ENCODE measurements at places on chromosomes 5 and 9.

GRCh38 chr5:114191441-114191840 is 170.4 kb upstream of the KCNN2 start:
- no peak for DNase-seq

DNA sequence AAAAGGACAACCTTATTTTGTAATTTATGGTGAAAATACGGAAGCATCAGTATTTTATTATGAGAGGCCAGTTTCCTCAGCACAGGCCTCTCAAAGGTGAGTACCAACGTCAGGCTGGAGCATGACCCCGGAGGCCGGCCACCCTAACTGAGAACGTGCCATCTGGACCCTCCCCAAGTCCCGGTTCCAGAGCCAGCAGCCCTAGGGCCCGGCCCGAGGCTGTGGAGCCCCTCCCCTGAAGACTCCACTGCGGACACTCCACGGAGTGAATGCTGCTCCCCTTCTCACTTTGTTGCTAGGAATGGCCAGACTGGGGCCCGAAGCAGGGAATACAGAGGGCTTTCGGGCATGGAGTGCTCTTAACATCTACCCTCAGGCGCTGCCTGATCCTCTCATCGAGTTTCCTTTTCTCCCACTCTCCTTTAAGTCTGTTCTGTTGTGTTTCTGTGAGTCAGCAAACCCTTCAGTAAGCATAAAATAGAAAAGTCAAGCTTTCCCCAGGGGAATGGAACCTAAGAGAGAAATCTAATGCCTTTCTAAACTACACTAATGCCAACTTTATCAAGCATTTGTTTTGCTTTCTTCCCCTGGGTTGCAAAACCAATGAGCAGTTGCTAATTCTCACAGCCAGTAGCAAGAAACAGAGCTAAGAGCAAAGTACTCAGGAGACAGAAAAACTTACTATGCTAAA is 4.5 kb downstream of the BRD9 start:
- no peak for DNase-seq

- no peak for DNase-seq
Measured at GRCh38 chr9:121780177-121781040, 129.0 kb downstream of the DAB2IP start.

GRCh38 chr5:142590451-142591231 is 95.2 kb downstream of the FGF1 start:
- DNase-seq = no peak

GRCh38 chr5:82058710-82059109 is 86.9 kb downstream of the ATG10 start:
- no peak for DNase-seq

- DNase-seq = no peak
Measured at GRCh38 chr9:130570208-130570607, 9.2 kb upstream of the FUBP3 start.

DNA sequence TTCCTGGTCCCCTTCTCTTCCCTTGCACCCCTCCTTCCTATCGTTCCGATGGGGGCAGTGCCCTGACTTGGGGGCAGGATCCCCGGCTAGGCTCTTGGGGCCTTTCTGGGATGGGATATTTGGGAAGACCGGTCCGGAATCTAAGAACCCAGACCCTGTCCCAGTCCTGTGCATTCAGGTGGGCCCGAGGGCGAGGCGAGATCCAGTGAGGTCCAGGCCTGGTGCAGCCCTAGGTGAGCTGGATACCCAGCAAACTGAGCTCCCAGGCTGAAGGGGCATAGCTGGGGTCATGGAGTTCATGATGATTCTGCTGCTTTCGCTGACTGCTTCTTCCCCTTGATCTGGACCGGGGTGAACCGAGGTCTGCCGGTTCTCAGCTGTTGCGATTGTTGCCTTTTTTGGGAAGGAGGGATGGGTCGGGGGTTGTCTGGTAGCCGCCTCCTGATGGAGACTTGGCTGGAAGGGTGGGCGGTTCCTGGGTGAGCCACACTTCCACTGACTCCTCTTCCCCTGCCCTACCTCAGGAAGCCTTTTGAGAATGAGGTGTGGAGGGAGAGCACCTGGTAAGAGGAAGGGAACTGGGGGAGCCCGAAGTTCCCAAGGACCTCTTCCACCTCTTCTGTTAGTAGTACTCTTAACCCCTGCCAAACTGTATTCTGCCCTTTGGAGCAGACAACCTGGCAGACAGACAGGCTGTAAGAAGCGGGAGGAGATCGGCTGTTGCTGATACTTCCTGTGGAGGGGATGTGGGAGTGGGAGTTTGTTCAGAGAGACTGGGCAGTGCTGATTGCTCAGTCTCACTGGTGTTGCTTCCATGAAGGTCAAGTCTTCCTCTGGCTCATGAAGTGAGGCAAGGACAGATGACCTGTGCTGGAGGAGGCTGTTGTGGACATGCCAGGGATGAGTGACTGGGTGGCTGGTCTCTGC is 1.0 kb downstream of the LRRC8A start:
- peak; percentile 37 for DNase-seq

GRCh38 chr5:78243639-78244038 is 50.9 kb downstream of the AP3B1 start:
- no peak for DNase-seq

- no peak for DNase-seq
Measured at GRCh38 chr9:123727332-123727731, 202.6 kb downstream of the DENND1A start.

DNA sequence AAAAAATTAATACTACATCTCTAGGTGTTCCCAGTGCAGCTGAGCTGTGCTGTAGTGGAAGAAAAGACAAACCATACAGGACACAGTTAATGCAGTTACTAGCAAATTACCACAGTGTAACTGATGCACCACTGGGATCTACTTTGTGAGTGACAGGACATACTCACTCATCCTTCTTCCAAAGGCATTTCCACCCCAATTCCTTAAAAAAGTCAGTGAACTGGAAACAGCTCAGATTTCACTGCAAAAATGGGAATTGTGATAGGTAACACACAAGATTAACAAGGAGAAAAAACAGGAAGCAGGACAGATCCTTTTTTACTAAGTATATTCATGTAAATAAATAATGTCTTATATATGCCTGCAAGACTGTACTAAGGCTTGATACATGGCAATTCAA is 109.6 kb downstream of the DMAC1 start:
- no peak for DNase-seq

DNA sequence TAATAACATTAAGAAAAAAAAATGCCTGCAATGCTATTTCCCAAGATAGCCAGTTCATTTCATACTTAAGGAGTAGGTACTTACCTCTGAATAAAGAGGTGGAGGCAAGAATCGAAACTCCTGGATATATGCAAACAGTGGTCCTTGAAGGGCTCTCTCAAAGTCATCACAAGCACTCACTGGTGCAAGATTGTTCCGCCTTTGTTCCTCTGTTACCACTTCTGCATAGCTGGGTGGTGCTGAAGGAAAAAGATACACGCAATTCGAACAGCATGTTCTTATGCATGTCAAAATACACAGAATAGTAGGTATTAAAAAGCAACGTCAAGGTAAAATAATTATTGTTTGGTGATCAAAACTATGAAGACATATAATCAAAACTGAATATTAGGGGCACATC is 9.5 kb downstream of the ARRDC3 start:
- DNase-seq = no peak

DNA sequence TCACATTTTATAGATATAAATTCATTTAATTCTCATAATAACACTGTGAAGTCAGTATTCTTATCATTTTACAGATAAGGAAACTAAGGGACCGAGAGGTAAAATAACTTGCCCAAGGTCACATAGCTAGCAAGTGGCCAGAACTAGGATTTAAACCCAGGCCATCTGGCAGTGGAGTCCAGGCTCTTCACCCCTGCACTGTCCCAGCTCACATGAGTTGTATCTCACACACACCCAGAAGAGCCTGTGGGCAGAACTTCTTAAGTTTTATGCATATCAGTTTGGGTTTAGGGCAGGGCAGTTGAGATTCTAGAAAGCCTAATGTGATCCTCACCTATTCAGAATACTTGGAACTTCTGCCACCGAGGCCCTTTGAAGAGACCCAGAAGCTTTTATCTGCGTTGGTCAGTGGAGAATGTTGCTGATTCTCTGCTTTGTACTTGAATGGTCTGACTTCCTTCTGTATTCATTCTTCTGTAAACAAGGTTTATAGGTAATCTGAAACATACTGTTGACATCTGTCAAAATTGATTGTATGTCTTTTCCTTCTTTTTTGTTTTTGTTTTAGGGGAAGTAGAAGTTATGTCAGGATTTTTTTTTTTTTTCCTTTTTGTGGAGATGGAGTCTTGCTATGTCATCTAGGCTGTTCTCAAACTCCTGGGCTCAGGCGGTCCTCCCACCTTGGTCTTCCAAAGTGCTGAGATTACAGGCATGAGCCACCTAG is 75.8 kb downstream of the KIAA1958 start:
- no peak for DNase-seq

Measured in Kasumi-1 (cell line).